ENCODE measurements at places on chromosomes 2 and 18. TPM values are rescaled to one million over a fixed set of nuclear protein-coding genes. Genes with fewer than 3 reads are reported as not detected.

- no peak for DNase-seq
These were observed 276.5 kb upstream of the MC4R start for GRCh38 chr18:60649107-60649506.

- DNase-seq = no peak
These were observed 154.5 kb upstream of the RBMS1 start for GRCh38 chr2:160647967-160648685.

The SRBD1 gene
- total RNA-seq = 27.4 TPM

The MARCHF4 gene
- 1.4 TPM for total RNA-seq

DNA sequence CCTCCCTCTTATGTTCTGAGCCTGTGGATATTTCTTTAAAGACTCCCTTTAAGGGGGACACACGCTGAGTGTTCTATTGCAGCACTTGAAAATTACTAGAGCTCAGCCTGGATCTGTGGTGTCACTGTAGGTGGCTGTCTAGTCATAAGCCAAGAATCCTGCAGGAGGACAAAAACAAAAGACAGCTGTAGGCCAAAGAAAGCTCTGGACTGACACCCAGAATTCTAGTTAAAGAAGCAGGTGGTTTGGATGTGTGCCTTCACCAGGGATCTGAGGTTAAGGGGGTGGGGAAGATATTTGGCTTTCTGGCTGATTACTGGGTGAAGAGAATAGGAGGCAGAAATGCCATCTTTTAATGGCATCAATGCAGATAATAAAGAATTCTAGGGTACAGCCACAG lies 842.5 kb upstream of the NXPH2 start:
- no peak for DNase-seq

The SLC14A1 gene
- 0.95 TPM for total RNA-seq
